ENCODE measurements at places on chromosomes 12 and 14. TPM values are rescaled to one million over a fixed set of nuclear protein-coding genes. Genes with fewer than 3 reads are reported as not detected.

Gene OS9
- 234 TPM for polyA plus RNA-seq

GRCh38 chr12:49233842-49234526 lies 30.9 kb upstream of the TUBA1C start:
- DNase-seq: no peak

Gene ZNF641
- 26.5 TPM for polyA plus RNA-seq

DNA sequence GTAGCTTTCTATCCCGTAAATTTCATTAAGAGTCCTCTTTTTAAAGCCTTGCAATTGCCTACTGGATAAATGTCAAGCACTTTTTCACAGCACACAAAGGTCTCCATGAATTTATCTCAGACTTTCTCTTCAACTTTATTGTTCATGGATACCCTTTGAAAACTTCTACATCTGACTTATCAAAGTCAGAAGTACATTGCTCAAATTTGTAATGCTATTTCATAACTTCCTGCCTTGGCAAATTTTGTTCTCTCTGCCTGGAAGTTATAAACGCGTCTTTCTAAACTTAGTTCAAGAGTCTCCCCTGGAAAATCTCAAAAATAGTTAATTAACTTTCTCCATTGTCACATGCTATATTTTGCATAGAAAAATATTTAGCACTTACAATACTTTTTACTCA lies 55.9 kb upstream of the RERGL start:
- no peak for DNase-seq

Gene HNF1A
- polyA plus RNA-seq: 13.5 TPM

DNA sequence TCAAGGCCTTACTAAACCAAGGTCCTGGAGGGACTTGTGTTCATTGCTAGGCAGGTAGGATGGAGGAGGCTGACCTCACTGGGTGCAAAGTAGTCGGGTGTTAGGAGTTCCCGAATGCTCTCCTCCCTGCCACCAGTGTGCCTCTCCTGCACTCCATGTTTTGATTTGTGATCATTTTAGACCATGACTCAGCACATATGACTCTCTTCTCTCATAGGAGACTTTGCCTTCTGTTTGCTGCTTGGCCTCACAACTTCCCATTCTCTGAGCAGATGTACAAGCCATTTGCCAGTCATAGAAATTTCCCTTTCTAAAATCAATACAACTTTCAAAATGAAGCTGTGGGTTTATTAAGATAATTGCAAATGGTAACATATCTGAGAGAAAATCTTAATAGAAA lies 46.6 kb upstream of the LRIG3 start:
- no peak for DNase-seq

Gene IGF1
- 4.8 TPM for polyA plus RNA-seq
